ENCODE measurements at places on chromosomes 5 and 9.

DNA sequence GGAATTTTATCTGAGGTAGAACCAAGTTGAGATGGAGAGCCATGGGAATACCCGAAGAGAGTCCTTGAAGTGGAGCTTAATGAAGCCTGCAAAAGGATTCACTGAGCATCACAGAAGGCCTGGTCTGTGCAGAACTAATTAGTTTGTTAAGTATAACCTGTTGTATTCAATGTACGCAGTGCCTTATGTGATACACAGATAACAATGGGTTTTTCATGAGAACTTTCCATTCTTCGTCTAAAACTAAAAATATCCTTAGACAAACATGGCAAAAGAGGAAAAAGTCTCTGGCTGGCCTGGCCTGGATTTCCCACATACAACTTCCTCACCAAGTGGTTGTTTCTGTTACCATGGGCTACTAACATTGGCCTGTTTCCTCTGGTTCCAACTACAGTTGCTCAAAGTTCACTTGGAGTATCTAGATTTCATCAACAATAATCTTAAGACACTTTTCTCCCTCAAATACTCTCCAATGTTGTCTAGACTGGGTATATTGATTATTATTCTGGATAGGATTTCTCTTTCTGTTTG, 237.6 kb upstream of the ZNF462 start:
- no peak for DNase-seq

DNA sequence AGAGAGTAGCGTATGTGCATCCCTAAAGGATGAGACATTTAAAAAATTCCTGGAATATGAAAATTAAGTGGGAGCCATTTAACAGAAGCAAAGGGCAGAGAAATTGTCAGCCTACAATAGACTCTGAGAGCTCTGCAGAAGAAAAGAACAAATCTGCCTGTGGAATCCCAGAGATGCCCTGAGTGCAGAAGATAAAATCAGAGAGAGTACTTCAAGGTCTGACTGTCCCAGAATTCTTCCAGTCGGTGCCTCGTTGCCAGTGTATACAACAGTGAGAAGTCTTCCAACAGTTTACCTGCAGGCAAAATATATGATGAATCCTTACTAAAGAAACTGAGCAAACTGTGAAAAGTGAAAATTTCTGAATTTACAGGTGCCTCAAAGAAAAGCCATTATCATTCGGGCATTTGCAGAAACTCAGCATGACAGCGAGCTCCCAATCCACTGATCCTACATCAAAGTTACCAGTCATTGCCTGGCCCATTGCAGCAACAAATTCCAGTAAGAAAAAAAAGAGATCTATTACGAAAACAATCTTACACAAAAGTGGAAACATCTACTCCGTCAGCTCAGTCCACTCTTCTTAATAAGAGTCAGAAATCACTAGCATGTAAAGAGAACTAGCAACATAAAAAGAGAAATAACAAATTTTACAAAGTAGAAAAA, 92.8 kb upstream of the VCAN start:
- DNase-seq = no peak

DNA sequence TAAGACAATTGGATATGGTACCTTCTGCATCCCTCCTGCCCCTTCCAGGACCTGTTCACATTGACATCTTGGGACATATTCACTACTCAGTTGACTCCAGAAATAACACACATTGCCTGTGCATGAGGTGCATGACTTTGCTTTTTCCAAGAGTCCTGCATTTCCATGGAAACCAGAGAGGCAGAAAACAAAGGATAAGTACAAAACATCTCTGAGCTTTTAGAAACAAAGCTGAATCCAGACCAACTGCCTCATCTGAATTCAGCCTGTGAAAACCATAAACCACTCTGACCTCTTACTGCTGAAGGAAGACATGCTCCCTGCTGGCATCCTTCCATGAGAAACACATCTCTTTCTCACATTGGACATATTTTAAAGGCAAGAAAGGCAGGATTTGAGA, 695.1 kb downstream of the TAF11L14 start:
- no peak for DNase-seq

DNA sequence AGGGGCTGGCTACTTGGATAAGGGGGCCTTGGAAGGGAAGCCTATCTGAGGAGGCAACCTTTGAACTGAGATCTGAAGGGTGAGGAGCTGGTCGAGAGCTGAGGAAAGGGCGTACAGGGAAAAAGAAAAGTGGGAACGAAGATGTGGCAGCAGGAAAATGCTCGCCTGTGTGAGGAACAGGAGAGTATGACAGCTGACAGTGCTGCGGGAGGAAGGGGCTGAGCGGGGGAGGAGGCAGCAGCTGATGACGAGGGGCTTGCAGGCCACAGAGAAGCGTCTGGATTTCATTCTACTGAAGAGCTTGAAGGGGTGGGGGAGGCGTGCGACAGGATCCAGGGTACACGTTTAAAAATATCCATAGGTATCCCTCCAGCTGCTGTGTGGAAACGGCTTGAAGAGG, 28.9 kb downstream of the SH3PXD2B start:
- no peak for DNase-seq

DNA sequence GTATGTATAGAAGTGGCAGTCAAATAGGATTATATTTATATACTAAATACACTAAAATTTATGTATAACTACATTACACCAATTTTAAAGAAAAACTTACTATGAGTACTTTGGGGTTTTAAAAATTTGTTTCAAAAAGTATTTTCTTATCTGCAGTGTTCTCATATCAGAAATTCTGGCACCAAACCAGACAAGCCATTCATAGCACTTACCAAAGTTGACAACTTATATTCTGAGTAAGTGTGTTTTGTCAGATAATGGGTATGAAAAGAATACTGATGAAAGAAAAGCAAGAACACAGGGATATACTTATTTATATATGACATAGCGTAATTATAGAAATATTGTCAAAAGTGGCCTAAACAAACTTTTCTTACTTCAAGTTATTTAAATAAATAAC, 67.5 kb downstream of the SPEF2 start:
- no peak for DNase-seq

- DNase-seq = no peak
Observed at GRCh38 chr5:20353499-20353898, 365.5 kb upstream of the CDH18 start.

- no peak for DNase-seq
Observed at GRCh38 chr5:178104492-178104891, 8.8 kb upstream of the N4BP3 start.

DNA sequence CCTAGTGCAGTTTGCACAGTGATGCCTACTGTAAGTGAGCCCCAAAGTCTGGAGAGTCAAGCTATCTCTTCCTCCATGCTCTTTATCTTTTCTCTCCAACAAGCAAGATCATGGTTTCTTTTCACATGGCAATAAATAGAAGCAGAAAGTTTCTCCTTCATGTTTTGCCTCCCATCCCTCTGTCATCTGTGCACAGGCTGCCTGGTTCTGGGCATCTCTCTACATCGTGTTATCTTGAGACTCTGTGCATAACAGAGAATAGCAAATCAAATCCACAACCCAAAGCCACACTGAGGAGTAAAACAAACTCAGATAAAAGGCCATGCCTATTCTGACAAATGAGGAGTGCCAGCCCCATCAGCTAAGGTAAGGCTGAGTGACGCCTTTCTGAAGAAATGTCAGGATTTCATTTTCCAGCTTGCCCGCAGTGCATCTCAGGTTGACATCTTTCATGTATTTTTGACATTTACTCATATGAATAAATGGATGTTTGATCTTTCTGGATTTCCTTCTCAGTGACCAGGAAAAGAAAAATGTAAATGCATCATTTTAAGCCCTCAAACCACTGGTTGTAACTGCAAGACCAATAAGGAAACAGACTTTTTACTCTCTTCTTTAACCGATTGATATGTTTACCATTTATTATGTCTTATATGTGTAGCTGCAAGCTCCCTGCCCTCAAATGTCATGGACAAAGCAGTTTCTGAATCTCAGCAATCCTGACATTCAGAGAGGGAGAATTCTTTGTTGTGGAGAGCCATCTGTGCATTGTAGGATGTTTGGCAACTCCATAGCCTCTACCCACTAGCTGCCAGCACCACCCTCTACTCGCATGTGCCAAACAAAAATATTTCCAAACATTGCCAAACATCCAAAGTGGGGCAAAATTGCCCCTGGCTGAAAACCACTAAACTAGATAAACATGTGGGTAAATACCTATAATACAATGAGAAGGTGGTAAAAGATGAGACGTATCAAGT, 49.2 kb upstream of the ACO1 start:
- DNase-seq = no peak

GRCh38 chr9:7164440-7165330, 406.9 kb downstream of the KDM4C start:
- DNase-seq = no peak

DNA sequence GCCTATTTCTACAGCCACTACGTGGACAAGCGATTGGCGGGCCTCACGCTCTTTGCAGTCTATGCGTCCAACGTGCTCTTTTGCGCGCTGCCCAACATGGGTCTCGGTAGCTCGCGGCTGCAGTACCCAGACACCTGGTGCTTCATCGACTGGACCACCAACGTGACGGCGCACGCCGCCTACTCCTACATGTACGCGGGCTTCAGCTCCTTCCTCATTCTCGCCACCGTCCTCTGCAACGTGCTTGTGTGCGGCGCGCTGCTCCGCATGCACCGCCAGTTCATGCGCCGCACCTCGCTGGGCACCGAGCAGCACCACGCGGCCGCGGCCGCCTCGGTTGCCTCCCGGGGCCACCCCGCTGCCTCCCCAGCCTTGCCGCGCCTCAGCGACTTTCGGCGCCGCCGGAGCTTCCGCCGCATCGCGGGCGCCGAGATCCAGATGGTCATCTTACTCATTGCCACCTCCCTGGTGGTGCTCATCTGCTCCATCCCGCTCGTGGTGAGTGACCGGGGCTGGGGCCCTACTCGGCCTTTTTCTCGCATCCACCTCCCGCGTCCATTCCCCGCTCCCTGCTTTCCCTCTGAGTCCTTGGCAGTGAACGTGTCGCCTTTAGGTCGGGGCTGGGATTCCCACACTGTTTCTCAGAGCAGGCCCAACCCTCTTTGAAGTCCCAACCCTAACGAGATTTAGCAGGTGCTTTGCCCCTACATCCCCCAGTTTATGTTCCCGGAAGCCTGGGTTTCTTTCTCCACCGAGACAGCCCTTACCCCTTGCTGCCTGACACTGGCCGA, 1.8 kb downstream of the PTGER4 start:
- DNase-seq = no peak

- no peak for DNase-seq
Observed at GRCh38 chr5:73393611-73394489, 54.7 kb downstream of the FOXD1 start.

DNA sequence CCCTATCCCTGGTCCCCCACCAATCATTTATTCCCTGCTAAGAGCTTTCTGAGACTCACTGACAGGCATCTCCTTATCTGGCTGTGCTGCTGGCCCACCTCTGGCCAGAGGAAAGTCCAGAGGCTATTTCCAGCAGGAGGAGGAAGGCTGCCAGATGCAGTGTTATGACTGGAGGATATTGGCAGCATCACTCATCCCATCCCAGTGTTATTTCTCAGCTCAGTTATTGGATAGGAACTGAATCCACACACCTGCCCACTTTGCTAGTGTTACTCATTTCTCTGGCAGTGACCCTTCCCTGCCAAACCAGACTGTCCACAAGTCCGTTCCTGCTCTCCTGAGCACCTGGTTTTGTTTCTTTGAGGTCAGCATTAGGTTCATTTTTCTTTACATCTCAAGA, 228.2 kb downstream of the GRIA1 start:
- no peak for DNase-seq

DNA sequence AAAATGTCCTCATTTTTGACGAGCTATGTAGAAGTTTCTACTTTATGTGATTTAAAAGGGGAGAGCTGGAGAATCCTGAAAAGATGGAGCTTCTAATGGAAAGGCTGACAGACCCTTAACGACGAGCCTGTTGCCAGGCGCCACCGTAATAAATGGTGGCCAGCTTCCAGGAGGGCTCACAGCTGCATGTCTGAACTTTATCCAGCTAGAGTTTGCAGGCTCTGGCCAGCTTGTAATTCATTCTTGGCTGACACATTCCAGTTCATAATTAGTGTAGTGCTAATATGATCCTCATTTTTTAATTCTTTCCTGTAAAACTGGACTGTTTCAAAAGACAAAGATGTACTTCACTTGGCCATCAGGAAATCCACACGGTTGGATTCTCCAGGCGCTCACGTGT, 246.7 kb downstream of the GAS1 start:
- no peak for DNase-seq

DNA sequence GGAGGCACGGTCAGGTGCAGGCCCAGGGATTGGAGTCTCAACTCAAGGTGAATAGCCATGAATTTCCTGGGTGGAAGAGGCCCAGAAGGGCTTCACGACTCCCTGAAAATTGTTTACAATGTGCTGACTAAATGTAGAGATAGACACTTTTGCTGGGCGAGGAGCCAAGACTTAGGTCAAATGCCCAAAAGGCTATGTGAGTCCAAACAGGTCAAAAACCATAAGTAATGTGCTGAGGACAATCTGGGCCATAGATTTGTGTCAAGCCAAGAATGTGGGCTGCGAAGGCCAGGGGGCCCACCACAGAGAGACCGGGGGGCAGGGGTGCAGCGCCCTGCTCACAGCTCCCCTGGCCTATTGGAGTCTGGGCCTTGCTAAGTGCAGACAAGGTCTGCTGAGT, 197.8 kb downstream of the HSPA4 start:
- no peak for DNase-seq

GRCh38 chr9:107108342-107109130, 174.5 kb upstream of the RAD23B start:
- no peak for DNase-seq

DNA sequence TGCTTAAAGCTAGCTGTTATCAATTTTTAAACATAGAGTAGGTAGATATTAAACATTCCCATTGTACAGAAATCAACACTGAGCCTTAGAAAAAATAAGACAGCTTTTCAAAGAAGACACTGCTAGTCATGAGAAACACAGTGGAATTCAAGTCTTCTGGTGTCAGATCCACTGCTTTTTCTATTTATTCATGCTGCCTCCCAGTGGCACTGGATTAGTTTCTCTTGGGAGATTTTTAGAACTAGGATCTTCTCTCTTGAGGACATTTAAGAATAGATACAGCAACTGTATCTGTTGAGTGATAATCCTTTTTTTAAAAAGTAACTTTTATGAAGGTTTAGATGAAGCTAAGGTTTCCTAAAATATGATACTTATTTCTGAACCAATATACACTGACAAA, 1635.4 kb upstream of the C9orf72 start:
- no peak for DNase-seq

GRCh38 chr9:94780516-94780950, 54.0 kb downstream of the AOPEP start:
- DNase-seq = no peak

Measured in activated CD8-positive, alpha-beta memory T cell treated with anti-CD3 and anti-CD28 coated beads for 1 hour (primary cell).